ENCODE measurements at places on chromosomes 16 and 17.

DNA sequence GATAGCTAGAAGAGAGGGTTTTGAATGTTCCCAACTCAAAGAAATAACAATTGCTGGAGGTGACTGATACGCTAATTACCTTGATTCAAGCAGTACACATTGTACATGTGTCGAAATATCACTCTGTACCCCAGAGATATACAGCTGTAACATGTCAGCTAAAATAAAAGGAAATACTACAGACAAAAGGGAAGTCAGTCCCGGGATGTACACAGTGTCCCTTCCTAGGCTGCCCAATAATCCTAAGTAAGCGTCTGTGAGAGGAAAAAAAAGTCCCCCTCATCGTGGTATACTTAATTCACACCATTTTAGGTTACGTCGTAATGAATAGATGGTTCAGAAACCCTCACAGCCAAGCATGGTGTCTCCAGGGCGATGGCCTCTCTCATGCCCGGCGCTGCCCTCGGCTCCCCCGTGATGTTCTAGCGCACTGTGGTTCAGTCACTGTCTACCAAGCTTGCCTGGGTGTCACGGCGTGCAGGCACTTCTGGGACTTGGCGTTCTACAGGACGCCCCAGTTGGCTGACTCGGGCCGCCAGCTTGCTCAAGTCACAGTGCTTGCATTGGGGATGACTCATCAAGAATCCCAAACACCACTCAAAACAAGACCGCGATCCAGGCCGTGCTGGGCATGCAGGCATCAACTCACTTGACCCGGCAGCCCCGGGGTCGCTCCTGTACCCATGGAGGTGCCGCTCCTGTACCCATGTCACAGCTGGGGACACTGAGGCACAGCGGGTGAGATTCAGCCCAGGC, 27.6 kb downstream of the CCDC40 start:
- no peak for DNase-seq

DNA sequence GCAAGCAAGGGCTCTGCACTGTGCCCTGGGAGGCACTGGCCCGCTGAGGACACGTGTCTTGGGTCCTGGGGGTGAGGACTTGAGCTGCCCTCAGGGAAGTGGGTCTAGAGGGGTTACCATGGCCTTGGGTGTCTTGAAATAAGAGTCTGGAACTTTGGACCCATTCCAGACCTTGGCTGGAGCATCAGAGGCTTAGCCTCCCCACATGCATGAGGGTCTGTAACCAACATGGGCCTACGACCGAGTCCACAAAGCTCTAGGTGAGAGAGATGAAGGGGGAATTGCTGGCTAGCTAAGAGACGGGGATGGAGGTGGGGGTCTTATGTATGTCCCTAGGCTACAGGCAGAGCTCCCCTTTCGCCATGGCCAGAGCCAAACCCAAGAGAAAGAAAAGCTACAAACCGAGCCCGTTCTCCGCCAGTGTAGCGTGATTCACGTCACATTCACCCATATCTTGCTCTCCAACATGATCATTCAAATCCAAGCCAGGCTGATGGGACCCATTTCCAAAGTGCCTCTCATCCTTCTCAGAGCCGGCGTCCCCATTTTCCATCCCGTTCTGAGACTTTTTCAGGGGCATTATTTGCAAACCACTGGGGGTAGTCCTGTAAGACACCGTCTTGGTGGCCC, 120.1 kb downstream of the CDYL2 start:
- DNase-seq: no peak

- DNase-seq: no peak
Observed at GRCh38 chr17:82127315-82127595, 29.2 kb upstream of the FASN start.

- DNase-seq: no peak
Observed at GRCh38 chr16:29824589-29825144, 4.4 kb downstream of the MVP start.

DNA sequence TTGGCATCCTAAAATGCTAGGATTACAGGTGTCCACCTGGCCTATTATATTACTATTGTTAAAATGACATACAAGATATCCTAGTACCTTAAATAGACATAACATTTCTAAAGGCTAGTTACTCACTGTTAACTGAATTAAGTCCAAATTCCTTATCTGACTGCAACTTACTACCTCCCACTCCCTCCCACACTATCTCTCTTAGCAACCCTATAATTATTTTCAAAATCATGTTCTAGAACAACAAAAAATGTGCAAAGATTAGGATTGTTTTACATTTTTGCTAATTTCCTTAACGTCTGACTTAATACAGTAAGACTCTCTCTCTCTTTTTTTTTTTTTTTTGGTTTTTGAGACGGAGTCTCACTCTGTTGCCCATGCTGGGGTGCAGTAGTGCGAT, 2.2 kb upstream of the ATF7IP2 start:
- DNase-seq: no peak

- no peak for DNase-seq
Observed at GRCh38 chr16:89905511-89906139, 13.0 kb upstream of the MC1R start.

DNA sequence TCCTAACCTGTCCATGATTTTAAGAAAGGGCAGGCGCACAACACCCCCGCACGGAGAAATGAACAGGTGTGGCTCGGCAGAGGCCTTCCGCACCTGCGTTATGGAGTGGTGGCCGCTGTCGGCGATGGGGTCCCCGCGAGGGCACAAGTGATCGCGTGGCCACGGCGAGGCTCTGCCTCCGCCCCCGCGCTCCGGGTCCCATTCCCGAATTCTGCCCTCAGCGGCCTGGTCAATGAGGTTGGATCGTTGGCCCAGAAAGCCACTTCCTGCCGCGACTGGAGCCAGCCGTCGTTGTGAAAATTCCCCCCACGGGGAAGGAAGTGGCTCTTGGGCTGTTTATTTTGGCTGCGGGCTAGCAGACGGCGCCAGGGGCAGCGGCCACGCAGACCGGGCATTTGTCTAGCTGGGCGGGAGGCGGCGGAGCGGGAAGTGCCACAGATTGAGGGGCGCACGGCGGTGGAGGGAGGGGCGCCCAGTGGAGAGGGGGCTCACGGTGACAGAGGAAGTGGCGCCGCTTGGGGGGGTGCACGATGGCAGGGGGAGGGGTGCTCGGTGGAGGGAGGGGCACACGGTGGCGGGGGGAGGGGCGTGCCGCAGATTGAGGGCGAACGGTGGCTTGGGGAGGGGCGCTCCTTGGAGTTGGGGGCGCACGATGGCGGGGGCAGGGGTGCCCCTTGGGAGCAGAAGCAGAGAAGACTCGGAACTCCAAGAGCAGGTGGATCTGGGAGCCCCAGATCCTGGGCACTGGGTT, 25.0 kb downstream of the MRC2 start:
- DNase-seq: no peak

GRCh38 chr16:426115-426905, 861 bp downstream of the RAB11FIP3 start:
- no peak for DNase-seq

DNA sequence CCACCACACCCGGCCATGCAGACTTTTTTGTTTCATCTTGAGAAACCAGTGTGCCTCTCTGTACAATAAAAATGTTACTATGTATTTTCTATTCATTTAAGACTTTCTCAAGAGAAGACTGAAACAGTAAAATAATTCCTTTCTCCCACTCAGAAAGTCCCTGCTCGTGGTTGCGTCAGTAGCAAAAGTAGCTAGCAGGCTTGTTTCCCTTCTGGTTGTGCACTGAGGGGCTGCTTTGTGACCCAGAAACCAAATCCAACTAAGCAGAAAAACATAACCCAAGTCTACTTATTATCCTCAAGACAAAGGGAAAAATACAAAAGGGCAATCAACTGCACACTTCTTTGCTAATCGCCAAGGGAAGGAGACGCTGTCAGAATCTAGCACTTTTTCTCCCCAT, 3.4 kb upstream of the PNPO start:
- DNase-seq: no peak

- no peak for DNase-seq
Observed at GRCh38 chr16:80344570-80344969, 196.2 kb upstream of the DYNLRB2 start.

GRCh38 chr17:63232565-63233310, 213.4 kb downstream of the CYB561 start:
- no peak for DNase-seq

DNA sequence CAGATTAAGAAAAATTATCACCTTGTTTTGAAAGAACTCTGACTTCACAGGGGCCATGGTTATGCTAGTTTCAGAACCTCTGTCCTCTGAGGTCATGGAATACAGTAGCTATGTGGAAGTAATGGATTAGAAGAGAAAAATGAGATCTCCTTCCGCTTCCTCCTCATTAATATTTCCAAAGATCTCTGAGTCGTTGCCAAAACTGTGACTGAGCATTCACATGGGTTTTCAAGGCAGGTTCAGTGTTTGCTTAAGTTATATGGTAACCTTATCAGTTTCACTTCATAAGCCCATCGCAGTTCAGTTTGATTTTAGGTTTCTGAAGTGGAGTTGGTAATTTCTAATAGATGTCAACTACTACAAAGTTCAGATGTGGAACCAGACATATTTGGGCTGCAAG, 321.2 kb upstream of the SOX9 start:
- no peak for DNase-seq

DNA sequence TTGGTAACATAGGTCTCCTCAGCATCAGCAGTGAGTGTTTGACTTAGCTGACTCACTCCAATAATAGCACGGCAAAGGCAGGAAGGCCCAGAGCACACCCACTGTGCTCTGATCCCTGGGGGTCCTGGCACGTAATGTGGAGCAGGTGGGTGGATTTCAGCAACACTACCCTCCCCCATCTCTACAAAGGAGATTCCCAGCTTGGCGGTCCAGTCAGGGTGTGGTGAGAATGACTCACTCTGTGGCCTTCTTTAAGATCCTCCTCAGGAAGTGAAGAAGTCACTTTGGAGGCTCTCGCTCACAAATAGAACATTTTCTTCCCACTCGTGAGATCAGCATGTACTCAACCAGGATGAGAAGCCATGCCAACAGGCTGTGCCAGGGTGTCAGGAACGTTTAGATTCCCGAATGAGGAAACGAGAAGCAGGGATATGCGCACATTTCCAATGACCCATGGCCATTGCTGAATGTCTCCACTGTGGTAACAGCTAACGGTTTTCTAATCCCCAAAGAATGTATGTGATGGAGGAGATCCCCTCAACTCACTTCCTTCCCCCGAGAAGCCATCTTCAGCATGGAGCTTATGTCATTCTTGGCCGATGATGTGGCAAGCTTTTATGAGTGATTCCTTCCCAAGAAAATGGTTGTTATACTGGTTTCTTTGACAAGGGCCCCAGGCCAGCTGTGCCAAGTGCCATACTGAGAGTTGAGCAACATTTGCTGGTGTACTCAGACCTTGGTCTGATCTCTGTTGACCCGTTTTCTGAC, 365.2 kb downstream of the C16orf95 start:
- DNase-seq: no peak

GRCh38 chr17:76511668-76512365, 10.6 kb upstream of the RHBDF2 start:
- no peak for DNase-seq

DNA sequence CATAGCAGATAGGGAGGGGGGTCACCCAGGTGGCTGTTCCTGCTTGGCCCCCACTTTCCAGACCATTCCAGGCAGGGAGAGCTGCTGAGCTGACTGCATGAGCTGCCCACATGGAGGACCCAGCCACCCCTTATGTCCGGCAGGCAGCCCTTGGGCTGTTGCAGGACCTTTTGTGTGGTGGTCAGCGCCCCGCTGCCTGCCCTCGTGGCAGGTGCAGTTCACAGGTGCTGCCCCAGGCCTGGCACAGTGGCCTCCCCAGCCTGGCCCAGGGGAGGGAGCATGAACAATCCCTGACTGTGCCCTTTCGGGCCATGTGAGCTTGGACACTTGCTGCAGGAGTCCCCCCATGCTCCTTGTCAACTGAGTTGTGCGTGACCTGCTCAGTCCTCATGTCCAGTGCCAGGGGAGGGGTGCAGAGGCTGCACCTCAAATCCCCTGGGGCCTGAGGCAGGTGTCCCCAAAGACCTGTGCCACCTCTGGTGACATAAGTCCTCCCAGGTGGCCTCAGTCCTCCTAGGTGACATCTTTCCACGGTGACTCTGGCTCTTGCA, 8.6 kb downstream of the TBC1D26 start:
- DNase-seq: no peak

- no peak for DNase-seq
Observed at GRCh38 chr17:48816438-48816773, 623 bp downstream of the TTLL6 start.

DNA sequence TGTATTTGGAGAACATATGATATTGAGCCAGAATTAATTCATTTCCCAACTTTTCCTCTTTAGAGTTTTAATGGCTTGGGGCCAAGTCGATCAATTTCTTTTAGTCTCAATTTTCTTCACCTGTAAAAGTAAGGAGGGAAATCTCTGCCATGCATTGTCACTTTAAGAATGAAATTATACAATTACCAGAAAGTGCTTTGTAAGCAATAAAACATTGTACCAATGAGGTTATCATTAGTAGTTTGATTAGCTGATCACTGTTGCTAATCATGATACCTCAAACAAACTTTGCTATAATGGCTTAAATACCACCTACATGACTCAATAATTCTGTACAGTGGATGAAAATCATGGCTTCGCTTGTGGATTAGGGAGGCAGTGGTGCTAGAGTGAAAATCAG, 1525.8 kb upstream of the GOT2 start:
- DNase-seq: no peak

DNA sequence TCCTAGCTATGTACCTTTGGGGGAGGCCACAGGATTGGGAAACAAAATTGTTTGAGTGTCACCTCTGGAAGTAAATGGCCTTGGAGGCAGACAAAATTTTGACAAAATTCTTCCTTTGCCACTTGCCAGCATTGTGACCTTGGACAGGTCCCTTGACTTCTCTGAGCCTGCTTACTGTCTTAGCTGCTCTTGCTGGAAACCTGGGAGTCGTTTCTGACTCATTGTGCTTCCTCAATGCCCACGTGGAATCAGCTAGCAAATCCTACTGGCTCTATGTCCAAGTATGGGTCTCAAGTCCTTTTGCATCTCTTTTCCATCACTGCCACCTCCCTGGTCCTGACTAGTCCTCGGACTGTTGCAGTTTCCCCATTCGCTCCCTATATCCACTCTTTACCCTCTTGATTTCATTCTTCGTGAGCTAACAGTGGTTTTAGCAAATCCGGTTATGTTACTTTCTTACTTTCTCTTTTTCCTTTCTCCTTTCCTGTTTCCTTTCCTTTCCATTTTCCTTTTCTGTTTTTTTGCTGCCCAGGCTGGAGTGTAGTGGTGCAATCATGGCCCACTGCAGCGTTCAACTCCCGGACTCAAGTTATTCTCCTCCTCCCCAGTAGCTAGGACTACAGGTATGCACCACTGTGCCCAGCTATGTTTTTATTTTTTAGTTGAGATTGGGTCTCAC, 68.1 kb upstream of the LGALS9 start:
- DNase-seq: no peak

- DNase-seq: no peak
Observed at GRCh38 chr16:66387817-66388332, 21.4 kb downstream of the CDH5 start.

All from stimulated activated CD4-positive, alpha-beta T cell treated with anti-CD3 and anti-CD28 coated beads, Interleukin-2, amount 100 ng/mL, for 24 hours (primary cell).